ENCODE measurements at places on chromosomes 2 and 18. TPM values are rescaled to one million over a fixed set of nuclear protein-coding genes. Genes with fewer than 3 reads are reported as not detected.

Gene CNGA3
- not detected for total RNA-seq

Gene ZBTB7C
- total RNA-seq: not detected

Gene UCN
- 0.32 TPM for total RNA-seq

Gene SERPINB10
- not detected for total RNA-seq

Gene AP1S3
- total RNA-seq: not detected

Gene PJVK
- 1.3 TPM for total RNA-seq

Gene SFT2D3
- total RNA-seq: 10.0 TPM

Gene TBR1
- 0.13 TPM for total RNA-seq

Gene TCF23
- not detected for total RNA-seq

Gene DOK6
- 0.47 TPM for total RNA-seq

Gene FHL2
- total RNA-seq: 30.7 TPM

Gene TXNDC2
- total RNA-seq: 0.06 TPM

Gene FAM110C
- not detected for total RNA-seq

GRCh38 chr18:3652380-3653262 lies 202.6 kb downstream of the TGIF1 start:
- peak; percentile 63 for DNase-seq
- H3K36me3 ChIP-seq: no peaks in the 10 kb centered on the region
- no peaks in the 10 kb centered on the region for H3K27me3 ChIP-seq
- H3K4me3 ChIP-seq: no peak overlapping the region
- peaks cover 9% of the 10 kb centered on the region for H3K4me1 ChIP-seq
- peak overlapping the region; percentile 34 for H3K27ac ChIP-seq

GRCh38 chr2:226030369-226030768 lies 630.9 kb downstream of the NYAP2 start:
- H3K27me3 ChIP-seq: no peaks in the 10 kb centered on the region
- peak overlapping the region; percentile 71 for H3K4me3 ChIP-seq
- peak overlapping the region; percentile 92 for H3K27ac ChIP-seq
- H3K36me3 ChIP-seq: no peaks in the 10 kb centered on the region
- H3K4me1 ChIP-seq: peaks cover 7% of the 10 kb centered on the region

DNA sequence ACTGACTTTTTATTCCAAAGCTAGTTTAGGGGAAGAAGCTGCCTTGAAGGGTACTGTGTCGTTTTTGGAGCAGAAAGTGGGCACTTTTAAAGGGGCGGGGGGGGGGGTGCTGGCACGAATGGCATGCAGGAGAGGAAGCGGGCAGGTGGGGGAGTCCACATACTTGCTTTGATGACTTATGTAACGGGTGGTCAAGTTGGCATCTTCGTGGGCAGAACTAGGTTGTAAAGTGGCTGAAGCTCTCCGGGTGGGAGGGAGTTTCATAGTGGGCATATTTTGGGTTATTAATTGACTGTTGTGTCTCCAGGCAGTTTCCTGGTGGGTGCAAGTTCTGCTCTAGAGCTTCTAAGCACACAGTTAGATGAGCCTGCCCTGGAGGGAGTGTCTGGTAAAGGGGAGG lies 19.9 kb downstream of the PCARE start:
- no peaks in the 10 kb centered on the region for H3K36me3 ChIP-seq
- peaks cover 22% of the 10 kb centered on the region for H3K27me3 ChIP-seq
- peaks cover 12% of the 10 kb centered on the region for H3K4me1 ChIP-seq
- no peak overlapping the region for H3K4me3 ChIP-seq
- H3K27ac ChIP-seq: no peak overlapping the region
- DNase-seq: no peak

- H3K4me3 ChIP-seq: no peak overlapping the region
- H3K36me3 ChIP-seq: no peaks in the 10 kb centered on the region
- no peak overlapping the region for H3K27ac ChIP-seq
Measured at GRCh38 chr2:8719528-8719927, 37.7 kb downstream of the ID2 start.

GRCh38 chr2:162579169-162579568 lies 235.2 kb downstream of the GCA start:
- DNase-seq: no peak
- H3K27ac ChIP-seq: no peak overlapping the region
- H3K36me3 ChIP-seq: no peaks in the 10 kb centered on the region
- no peaks in the 10 kb centered on the region for H3K27me3 ChIP-seq

DNA sequence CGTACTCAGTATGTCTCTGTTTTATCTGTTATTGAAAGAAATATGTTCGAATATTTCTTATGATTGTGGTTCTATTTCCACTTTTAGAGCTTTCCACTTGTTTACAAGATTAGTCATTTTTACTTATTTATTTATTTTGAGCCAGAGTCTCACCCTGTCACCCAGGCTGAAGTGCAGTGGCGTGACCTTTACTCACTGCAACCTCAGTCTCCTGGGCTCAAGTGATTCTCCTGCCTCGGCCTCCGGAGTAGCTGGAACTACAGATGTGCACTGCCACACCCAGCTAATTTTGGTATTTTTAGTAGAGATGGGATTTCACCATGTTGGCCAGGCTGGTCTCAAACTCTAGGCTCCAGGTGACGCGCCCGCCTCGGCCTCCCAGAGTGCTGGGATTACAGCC lies 53.3 kb downstream of the HIBCH start:
- H3K4me3 ChIP-seq: no peak overlapping the region
- no peaks in the 10 kb centered on the region for H3K27me3 ChIP-seq
- H3K36me3 ChIP-seq: peaks cover 7% of the 10 kb centered on the region
- no peak for DNase-seq

DNA sequence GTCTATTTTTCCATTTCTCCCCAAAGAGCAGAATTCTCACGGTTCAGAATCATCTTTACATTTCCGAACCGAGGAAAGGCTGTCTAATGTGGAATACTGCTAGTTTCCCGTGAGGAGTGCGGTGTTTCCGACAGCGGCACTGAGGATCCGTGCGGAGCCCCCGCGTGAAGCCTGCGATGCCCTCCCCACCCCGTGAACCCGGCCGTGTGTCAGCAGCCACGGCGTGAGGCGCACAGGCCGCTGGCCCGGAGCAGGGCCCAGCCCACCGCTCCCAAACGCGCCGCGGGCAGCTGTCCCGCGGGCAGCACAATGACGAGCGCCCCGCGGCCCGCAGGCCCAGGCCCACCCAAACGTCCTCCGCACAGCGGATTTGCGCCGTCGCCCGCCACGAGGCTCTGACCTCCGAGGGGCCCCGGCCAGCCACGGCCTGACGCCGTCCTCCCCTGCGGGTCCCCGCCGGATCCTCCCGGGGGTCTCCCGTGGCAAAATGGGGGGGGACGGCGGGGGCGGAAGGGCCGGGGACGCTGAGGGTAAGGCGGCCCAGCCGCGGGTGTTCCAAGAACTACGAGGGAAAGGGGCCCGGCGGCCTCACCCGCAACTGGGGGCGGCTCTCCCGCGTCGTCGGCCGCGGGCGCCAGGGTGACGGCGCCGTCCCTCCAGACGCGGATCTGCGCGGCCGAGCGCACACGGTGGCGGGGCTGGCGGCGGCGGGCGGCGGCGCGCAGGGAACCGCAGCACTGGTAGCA lies 796 bp downstream of the SPIRE1 start:
- DNase-seq: peak; percentile 54
- H3K36me3 ChIP-seq: no peaks in the 10 kb centered on the region
- H3K27ac ChIP-seq: peak overlapping the region; percentile 62
- H3K27me3 ChIP-seq: no peaks in the 10 kb centered on the region

- no peaks in the 10 kb centered on the region for H3K4me1 ChIP-seq
- H3K4me3 ChIP-seq: no peak overlapping the region
Measured at GRCh38 chr2:241096979-241097378, 5.1 kb downstream of the MTERF4 start.

GRCh38 chr18:51007790-51008139 lies 22.2 kb upstream of the SMAD4 start:
- no peaks in the 10 kb centered on the region for H3K36me3 ChIP-seq
- H3K4me1 ChIP-seq: peaks cover 3% of the 10 kb centered on the region
- H3K27ac ChIP-seq: no peak overlapping the region
- DNase-seq: no peak
- H3K27me3 ChIP-seq: no peaks in the 10 kb centered on the region

DNA sequence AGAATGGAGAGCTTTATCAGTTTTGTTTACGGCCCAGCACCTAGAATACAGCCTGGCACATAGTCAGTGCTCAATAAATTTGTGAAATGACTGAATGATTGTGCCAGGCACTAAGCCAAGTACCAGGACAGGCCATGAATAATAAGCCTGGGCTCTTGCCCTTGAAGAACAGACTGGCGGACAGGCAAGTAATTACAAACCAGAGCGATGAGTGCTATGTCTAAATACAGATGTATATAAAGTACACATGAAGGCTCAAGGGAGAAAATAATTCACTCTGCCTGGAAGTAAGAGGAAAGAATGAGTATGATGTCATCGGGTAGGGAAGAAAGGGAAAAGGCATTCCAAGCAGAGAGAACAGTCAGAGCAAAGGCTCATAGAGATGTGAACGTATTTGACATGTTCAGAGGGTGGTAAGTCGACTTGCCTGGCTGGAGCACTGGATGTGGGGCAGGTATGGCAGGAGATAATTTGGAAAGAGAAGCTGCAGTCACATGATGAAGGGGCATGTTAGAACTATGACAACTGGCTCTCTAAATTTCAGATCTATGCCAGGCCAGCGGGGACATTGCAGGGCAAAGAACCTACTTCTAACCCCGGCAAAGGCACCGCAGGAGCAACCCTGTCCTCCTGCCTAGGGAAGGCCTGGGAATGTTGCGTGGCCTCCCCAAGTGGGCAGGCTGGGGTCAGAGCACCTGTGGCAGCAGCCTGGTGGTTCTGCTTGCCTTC lies 119.1 kb upstream of the STPG4 start:
- H3K36me3 ChIP-seq: no peaks in the 10 kb centered on the region
- DNase-seq: no peak

GRCh38 chr18:32190209-32190608 lies 370 bp downstream of the MEP1B start:
- H3K4me3 ChIP-seq: no peak overlapping the region
- no peak overlapping the region for H3K27ac ChIP-seq
- H3K27me3 ChIP-seq: no peaks in the 10 kb centered on the region
- no peaks in the 10 kb centered on the region for H3K36me3 ChIP-seq

GRCh38 chr18:79386547-79386946 lies 9.2 kb upstream of the NFATC1 start:
- H3K27me3 ChIP-seq: no peaks in the 10 kb centered on the region
- no peaks in the 10 kb centered on the region for H3K36me3 ChIP-seq

- H3K36me3 ChIP-seq: peaks cover 32% of the 10 kb centered on the region
- H3K27ac ChIP-seq: no peak overlapping the region
- H3K27me3 ChIP-seq: no peaks in the 10 kb centered on the region
- no peak overlapping the region for H3K4me3 ChIP-seq
Measured at GRCh38 chr2:161371869-161372268, 44.2 kb upstream of the TBR1 start.

GRCh38 chr2:160214461-160215445 lies 14.7 kb upstream of the ITGB6 start:
- H3K4me1 ChIP-seq: peaks cover 38% of the 10 kb centered on the region
- no peaks in the 10 kb centered on the region for H3K27me3 ChIP-seq
- DNase-seq: peak; percentile 99

DNA sequence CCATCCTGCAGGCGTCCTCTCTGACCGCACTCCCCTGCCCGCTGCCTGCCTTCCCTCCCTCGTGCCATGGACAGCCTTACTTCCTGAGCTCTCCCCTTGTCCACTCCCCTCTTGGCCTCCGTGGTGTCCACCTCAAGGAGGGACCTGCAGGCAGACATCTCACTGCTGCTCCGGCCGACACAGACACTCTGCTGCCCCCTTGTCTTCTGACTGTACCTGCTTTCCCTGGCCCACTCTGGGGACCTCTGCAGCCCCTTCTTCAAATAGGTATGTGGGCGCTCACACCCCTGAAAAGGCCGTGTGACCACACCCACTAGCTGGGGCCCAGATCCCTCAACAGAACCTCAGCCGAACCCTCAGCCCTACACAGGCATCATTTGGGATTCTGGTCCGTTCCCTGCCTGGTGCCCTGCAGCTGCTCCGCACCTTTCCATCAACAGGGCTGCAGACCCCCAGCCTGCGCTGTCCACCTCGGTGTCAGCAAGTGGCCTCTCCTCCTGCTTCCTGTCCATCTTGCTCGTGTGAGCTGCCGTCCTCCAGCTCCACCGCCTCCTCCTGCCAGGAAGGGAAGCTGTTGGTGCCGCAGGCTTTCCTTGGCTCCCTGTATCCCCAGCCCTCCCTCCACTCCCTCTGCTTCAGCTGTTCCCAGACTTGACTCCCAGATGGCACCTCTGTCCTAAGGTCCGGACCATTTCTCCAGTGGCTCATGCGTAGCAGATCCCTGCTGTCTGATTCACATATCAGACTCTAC lies 94.1 kb downstream of the KLHL29 start:
- peaks cover 34% of the 10 kb centered on the region for H3K4me1 ChIP-seq
- no peak overlapping the region for H3K4me3 ChIP-seq

DNA sequence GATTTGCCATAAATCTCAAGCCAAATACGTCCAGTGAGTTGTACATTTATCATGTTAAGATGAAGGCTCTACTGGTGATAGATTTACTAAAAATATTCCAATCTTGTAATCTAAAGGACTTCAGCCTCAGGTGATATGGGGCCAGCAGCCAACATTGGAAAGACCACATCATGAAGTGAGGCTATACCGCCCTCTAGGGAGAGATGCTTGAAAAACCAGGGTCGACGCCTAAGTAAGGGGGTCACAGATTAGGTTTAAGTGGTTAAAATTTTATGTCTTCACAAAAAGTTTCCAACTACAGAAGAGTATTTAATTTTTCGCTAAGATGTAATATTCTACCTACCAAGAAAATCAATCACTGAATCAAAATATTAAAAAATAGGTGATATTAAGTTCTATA lies 33.3 kb downstream of the DOCK10 start:
- no peaks in the 10 kb centered on the region for H3K36me3 ChIP-seq
- peaks cover 10% of the 10 kb centered on the region for H3K4me1 ChIP-seq
- no peak overlapping the region for H3K4me3 ChIP-seq
- H3K27ac ChIP-seq: no peak overlapping the region
- DNase-seq: peak; percentile 69
- H3K27me3 ChIP-seq: no peaks in the 10 kb centered on the region

- no peak for DNase-seq
- no peaks in the 10 kb centered on the region for H3K27me3 ChIP-seq
- H3K36me3 ChIP-seq: no peaks in the 10 kb centered on the region
- H3K27ac ChIP-seq: no peak overlapping the region
Measured at GRCh38 chr2:163732727-163733126, 3.1 kb downstream of the FIGN start.

DNA sequence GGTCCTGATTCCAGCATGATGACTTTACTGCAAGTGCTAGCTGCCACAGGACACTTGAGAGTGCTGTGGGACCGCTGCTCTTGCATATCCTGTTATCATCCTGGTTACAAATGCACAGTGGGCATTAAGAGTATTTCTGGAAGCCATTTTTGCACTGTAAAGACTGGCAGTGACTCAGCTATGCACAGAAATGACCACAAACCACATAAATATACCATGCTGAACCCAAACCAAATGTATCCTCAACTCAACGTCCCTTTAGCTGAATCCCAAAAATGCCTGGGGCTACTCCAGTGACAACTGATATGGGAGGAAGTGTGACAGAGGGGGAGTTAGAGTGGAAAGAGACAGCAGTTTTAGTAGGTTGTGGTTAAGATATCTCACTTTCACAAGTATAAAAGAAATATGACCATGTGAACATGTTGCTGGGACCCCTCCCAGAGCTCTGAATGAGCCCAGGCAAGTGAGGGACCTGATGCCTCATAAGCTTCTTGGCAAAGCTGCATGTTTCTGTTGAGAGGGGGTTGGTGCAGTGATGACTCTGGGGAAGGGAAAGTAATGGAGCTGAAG lies 37.3 kb downstream of the RHBDD1 start:
- H3K36me3 ChIP-seq: no peaks in the 10 kb centered on the region
- peak; percentile 96 for DNase-seq
- no peaks in the 10 kb centered on the region for H3K27me3 ChIP-seq
- 0 out of 2 replicates have a peak overlapping the region, but pooled peaks have one; percentile 0 for H3K27ac ChIP-seq
- no peak overlapping the region for H3K4me3 ChIP-seq
- peaks cover 40% of the 10 kb centered on the region for H3K4me1 ChIP-seq
